ENCODE measurements at places on chromosomes 7 and 10. TPM values are rescaled to one million over a fixed set of nuclear protein-coding genes. Genes with fewer than 3 reads are reported as not detected.
A peak's percentile ranks its signal among the peaks of the same experiment; 100 is the strongest.

- no peak overlapping the region for H3K4me3 ChIP-seq
- H3K27me3 ChIP-seq, result no peaks in the 10 kb centered on the region
- no peaks in the 10 kb centered on the region for H3K36me3 ChIP-seq
- no peaks in the 10 kb centered on the region for H3K4me1 ChIP-seq
Measured at GRCh38 chr10:103506061-103506460, 12.6 kb downstream of the NEURL1 start.

Gene PKD2L1
- total RNA-seq, result 0.32 TPM

DNA sequence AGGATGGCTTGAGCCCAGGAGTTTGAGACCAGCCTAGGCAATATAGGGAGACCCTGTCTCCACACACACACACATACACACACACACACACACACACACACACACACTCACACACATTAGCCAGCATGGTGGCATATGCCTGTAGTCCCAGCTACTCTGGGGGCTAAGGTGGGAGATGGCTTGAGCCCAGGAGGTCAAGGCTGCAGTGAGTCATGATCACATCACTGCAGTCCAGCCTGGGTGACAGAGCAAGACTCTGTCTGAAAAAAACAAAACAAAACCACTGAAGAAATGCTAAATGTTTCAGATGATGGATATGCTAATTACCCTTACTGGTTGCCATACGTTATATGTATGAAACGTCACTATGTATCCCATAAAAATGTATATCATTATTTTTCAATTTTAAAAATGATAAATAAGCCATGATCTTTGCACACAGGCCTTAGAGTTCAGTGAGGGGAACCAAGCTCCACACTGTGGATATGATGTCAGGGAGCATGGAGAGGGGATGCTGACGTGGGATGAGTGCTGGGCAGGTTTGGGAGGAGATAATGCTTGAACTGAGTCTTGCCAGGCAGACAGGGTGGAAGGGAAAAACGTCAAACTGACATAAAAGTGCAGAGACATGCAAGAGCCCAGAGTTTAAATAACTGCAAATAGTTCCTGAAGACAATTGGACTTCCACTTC, 45.9 kb upstream of the ARHGAP12 start:
- H3K4me1 ChIP-seq, result no peaks in the 10 kb centered on the region
- no peak for DNase-seq
- H3K27ac ChIP-seq, result no peak overlapping the region

GRCh38 chr10:125333769-125334168, 173.4 kb upstream of the CTBP2 start:
- H3K4me1 ChIP-seq, result no peaks in the 10 kb centered on the region
- H3K4me3 ChIP-seq, result no peak overlapping the region
- DNase-seq, result no peak
- no peaks in the 10 kb centered on the region for H3K36me3 ChIP-seq
- no peak overlapping the region for H3K27ac ChIP-seq

GRCh38 chr7:26937939-26938623, 73.7 kb upstream of the SKAP2 start:
- H3K36me3 ChIP-seq, result no peaks in the 10 kb centered on the region
- H3K27me3 ChIP-seq, result no peaks in the 10 kb centered on the region
- no peak overlapping the region for H3K4me3 ChIP-seq
- no peaks in the 10 kb centered on the region for H3K4me1 ChIP-seq
- H3K27ac ChIP-seq, result no peak overlapping the region

GRCh38 chr10:44689368-44689767, 221.8 kb upstream of the TMEM72 start:
- no peak overlapping the region for H3K4me3 ChIP-seq
- H3K4me1 ChIP-seq, result no peaks in the 10 kb centered on the region
- H3K36me3 ChIP-seq, result no peaks in the 10 kb centered on the region
- H3K27ac ChIP-seq, result no peak overlapping the region
- no peaks in the 10 kb centered on the region for H3K27me3 ChIP-seq
- no peak for DNase-seq

Gene TRPV5
- total RNA-seq, result not detected

DNA sequence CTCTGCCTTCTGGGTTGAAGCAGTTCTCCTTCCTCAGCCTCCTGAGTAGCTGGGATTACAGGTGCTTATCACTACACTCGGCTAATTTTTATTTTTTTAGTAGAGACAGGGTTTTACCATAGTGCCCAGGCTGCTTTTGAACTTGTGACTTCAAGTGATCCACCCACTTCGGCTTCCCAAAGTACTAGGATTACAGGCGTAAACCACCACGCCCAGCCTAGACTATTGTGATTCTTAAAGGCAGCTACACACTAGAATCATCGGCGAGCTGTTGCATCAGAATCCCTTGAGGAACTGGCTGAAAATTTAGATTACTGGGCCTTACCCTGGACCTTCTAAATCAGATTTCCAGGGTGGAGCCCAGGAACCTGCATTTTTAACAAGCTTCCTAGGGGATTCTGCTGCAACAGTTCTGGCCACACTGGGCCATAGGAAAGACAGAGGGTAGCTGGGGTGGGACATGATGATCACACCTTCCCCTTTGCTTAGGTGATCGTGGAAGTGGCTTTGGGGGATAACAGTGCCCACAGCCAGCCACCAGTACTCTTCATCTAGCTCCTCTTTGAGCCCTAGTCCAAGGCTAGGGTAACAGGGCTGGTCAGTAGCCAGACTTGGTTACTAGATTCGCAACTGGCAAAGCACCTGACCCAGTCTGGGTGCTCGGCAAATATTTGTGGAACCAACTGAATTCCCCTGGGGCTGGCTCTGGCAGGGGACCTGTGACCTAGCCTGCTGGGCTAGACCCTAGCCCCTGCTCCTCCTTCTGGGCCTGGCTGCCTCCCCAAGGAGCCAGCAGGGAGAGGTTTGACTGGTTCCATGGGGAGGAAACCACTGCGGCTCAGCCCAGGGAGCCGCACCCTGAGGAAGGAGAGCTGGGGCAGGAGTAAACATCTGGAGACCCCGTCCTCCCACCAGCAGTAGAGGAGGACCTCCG, 67.1 kb upstream of the DUSP5 start:
- no peaks in the 10 kb centered on the region for H3K36me3 ChIP-seq
- H3K27me3 ChIP-seq, result no peaks in the 10 kb centered on the region
- H3K4me3 ChIP-seq, result no peak overlapping the region

Gene EN2
- 0.32 TPM for total RNA-seq

Gene TRIM73
- 5.6 TPM for total RNA-seq

- H3K4me1 ChIP-seq, result no peaks in the 10 kb centered on the region
- no peaks in the 10 kb centered on the region for H3K27me3 ChIP-seq
- no peak within 1 kb of the TSS for H3K27ac ChIP-seq
- no peak for DNase-seq
Measured at GRCh38 chr10:59176241-59177030, at the start of gene PHYHIPL. PHYHIPL (plus strand) TSS chr10:59176643; CDS start chr10:59176854, 211 bp downstream.

DNA sequence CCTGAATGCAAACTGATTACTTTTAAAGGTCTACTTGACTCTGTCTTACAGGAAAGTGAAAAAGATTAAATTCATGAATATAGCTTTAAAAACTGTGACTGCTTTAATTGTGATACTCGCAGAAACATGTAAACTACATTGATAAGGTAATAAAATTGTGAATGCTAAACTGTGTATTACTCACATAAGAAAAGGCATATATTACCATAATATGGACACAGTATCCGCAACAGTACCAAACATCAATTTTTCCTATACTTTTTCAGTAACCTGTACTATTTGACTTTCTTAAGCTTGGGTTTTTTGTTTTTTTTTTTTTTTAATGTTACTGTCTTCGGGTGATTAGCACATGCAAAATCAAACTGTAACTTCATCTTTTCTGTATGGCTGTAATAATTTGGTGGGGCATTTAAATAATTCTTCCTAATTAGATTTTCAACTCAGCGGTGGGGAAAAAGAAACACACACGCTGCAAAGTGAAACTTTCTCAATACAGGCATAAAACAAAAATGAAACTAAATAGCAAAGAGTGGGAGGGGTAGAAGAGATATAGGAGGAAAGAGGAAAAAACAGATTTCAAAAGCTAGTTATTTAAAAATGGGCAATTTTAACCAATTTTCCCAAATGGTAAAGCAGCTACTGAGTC, 23.2 kb downstream of the NT5C3A start:
- no peaks in the 10 kb centered on the region for H3K27me3 ChIP-seq
- H3K27ac ChIP-seq, result peak overlapping the region; percentile 62
- peaks cover 7% of the 10 kb centered on the region for H3K4me1 ChIP-seq
- peak overlapping the region; percentile 35 for H3K4me3 ChIP-seq

- peak overlapping the region; percentile 75 for H3K27ac ChIP-seq
- DNase-seq, result no peak
- no peaks in the 10 kb centered on the region for H3K27me3 ChIP-seq
- no peaks in the 10 kb centered on the region for H3K36me3 ChIP-seq
Measured at GRCh38 chr10:13686331-13686752, 99.6 kb downstream of the PRPF18 start.

Gene SKAP2
- 46.5 TPM for total RNA-seq

GRCh38 chr7:73623798-73624668, at the start of gene MLXIPL:
MLXIPL (minus strand) TSS chr7:73624522; CDS start chr7:73624492, 30 bp downstream.
- peaks cover 11% of the 10 kb centered on the region for H3K27me3 ChIP-seq
- H3K27ac ChIP-seq, result no peak within 1 kb of the TSS
- peaks cover 16% of the 10 kb centered on the region for H3K4me1 ChIP-seq
- DNase-seq, result peak; percentile 74
- H3K4me3 ChIP-seq, result peak within 1 kb of the TSS; percentile 51

DNA sequence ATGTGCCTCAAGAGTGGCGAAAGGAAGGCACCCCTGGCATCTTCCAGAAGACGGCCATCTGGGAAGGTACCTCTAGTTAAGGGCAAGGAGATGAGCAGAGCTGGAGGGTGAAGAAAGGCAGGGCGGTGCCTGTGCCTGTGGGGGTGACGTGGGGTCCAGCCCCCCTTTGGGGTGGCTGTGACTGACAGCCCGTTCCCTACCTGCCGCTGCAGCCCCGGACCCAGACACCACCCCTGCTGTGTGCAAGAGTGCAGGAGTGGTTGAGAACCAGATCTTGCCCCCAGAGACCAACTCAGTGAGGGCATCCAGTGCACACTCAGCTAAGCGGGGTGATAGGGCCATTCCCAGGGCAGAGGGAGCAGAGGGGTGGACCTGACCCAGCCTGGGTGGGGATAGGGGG, 4.3 kb upstream of the MUC17 start:
- DNase-seq, result no peak
- H3K27ac ChIP-seq, result no peak overlapping the region
- H3K36me3 ChIP-seq, result no peaks in the 10 kb centered on the region
- no peaks in the 10 kb centered on the region for H3K4me1 ChIP-seq
- H3K4me3 ChIP-seq, result no peak overlapping the region

Gene GIMAP2
- 9.2 TPM for total RNA-seq

- H3K27ac ChIP-seq, result no peak overlapping the region
- no peak for DNase-seq
- H3K4me3 ChIP-seq, result no peak overlapping the region
- H3K27me3 ChIP-seq, result no peaks in the 10 kb centered on the region
Measured at GRCh38 chr7:2666588-2667250, 21.3 kb upstream of the AMZ1 start.

Gene C10orf105
- under 0.01 TPM for total RNA-seq

GRCh38 chr10:35572583-35572982, 32.6 kb upstream of the GJD4 start:
- H3K4me3 ChIP-seq, result no peak overlapping the region
- peaks cover 4% of the 10 kb centered on the region for H3K36me3 ChIP-seq
- no peaks in the 10 kb centered on the region for H3K27me3 ChIP-seq
- DNase-seq, result no peak
- H3K4me1 ChIP-seq, result no peaks in the 10 kb centered on the region
- H3K27ac ChIP-seq, result no peak overlapping the region

GRCh38 chr7:157462840-157463239, 126.0 kb downstream of the DNAJB6 start:
- H3K4me1 ChIP-seq, result no peaks in the 10 kb centered on the region
- H3K4me3 ChIP-seq, result no peak overlapping the region
- H3K27me3 ChIP-seq, result no peaks in the 10 kb centered on the region
- no peak overlapping the region for H3K27ac ChIP-seq
- H3K36me3 ChIP-seq, result no peaks in the 10 kb centered on the region

Gene KIF11
- 1.6 TPM for total RNA-seq

GRCh38 chr10:89214566-89215165, 7.5 kb upstream of the CH25H start:
- no peak for DNase-seq
- H3K27ac ChIP-seq, result no peak overlapping the region
- H3K36me3 ChIP-seq, result no peaks in the 10 kb centered on the region

Gene IFIT1B
- not detected for total RNA-seq

Gene ASIC3
- total RNA-seq, result 2.3 TPM

- no peak overlapping the region for H3K27ac ChIP-seq
- no peaks in the 10 kb centered on the region for H3K36me3 ChIP-seq
- no peaks in the 10 kb centered on the region for H3K4me1 ChIP-seq
- no peaks in the 10 kb centered on the region for H3K27me3 ChIP-seq
- no peak for DNase-seq
- H3K4me3 ChIP-seq, result peak overlapping the region; percentile 9
Measured at GRCh38 chr7:94650147-94651051, 5.5 kb downstream of the SGCE start.

Gene MYH16
- total RNA-seq, result not detected

DNA sequence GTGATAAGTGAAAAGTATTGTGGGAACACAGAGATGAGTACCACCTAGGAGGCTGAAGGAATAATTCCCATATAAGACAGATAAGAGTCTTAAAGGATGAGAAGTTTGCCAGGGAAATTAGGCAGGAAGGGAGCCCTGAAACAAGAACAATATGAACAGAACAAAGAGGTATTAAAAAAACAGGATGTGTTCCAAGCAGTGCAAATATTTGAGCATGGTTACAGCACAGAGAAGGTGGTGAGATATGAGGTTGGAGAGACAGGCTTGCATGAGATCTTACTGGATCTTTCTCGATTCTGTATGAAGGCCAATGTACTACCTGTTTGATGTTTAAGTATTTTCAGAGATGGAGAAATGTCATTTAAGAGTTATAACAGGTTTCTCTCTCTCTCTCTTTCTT, 20.3 kb downstream of the TAC1 start:
- no peaks in the 10 kb centered on the region for H3K36me3 ChIP-seq
- no peaks in the 10 kb centered on the region for H3K27me3 ChIP-seq
- DNase-seq, result no peak
- H3K4me3 ChIP-seq, result no peak overlapping the region
- H3K4me1 ChIP-seq, result no peaks in the 10 kb centered on the region

Gene EPDR1
- 37.8 TPM for total RNA-seq

GRCh38 chr10:4121502-4122380, 336.7 kb upstream of the KLF6 start:
- H3K4me3 ChIP-seq, result no peak overlapping the region
- H3K27me3 ChIP-seq, result no peaks in the 10 kb centered on the region
- H3K4me1 ChIP-seq, result no peaks in the 10 kb centered on the region
- H3K27ac ChIP-seq, result no peak overlapping the region
- no peak for DNase-seq

DNA sequence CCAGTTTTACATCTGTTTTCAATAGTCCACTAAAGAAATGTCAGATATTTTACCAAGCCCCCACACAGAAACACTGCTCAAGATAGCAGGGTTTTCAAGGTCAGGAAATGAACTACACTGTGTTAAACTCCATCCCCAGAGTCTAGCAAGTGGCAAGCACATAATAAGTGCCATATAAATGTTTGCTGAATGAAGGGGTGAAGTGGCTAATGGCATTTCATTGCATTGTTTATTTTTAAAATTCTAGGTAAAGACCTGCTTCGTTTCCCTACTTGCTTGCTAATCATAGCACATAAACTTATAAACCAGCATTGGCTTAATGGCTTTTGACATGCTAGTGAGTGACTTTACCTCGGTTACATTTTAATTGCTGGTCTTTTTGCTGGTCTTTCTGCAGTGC, 322.6 kb downstream of the GRID1 start:
- H3K36me3 ChIP-seq, result no peaks in the 10 kb centered on the region
- no peak overlapping the region for H3K4me3 ChIP-seq
- no peak overlapping the region for H3K27ac ChIP-seq

GRCh38 chr7:69516238-69516820, 81.9 kb upstream of the AUTS2 start:
- no peak overlapping the region for H3K4me3 ChIP-seq
- no peaks in the 10 kb centered on the region for H3K27me3 ChIP-seq
- H3K4me1 ChIP-seq, result no peaks in the 10 kb centered on the region
- H3K27ac ChIP-seq, result no peak overlapping the region
- no peak for DNase-seq
- no peaks in the 10 kb centered on the region for H3K36me3 ChIP-seq

Measured in breast epithelium (tissue), 4 donors.